Caki2 (cell line): ENCODE measurements at places on chromosomes 16 and 17.

GRCh38 chr17:31458829-31459228 lies 67.4 kb downstream of the RAB11FIP4 start:
- DNase-seq = no peak

DNA sequence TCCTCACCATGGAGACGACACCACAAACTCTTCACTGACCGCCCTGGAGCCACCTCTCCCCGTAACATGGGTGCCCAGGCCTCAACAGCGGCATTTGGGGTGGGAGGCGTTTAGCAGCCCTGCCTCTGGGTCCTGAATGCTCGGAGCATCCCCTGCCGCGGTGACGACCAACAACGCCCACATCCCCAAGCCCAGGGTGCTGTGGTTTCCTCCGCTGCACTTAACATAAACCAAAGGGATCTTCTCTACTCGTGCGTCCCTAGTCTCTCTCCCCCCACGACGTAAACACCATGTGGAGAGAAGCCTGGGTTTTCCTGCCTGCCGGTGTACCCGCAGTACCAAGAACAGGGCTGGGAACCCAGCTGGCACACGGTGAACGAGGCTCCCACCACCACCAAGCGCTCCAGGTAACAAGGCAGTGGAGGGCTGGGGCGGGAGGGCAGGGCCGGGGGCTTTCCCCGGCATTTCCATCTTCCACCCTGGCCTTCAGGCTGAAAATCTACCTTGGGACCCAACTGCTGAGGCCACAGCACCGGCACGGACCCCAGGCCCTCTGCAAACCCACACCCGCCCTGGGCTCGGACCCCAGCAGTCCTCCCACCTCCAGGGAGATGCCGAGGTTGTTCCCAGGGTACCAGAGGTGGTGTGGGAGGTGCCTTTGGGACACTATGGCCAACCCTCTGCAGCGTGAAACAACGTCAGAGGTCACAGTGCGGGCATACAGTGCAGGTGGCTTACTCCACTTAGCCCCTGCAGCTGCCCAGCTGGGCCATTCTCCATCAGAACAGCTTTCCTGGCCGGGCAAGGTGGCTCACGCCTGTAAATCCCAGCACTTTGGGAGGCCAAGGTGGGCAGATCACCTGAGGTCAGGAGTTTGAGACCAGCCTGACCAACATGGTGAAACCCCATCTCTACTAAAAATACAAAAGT lies 54.3 kb downstream of the TIMM22 start:
- no peak for DNase-seq

DNA sequence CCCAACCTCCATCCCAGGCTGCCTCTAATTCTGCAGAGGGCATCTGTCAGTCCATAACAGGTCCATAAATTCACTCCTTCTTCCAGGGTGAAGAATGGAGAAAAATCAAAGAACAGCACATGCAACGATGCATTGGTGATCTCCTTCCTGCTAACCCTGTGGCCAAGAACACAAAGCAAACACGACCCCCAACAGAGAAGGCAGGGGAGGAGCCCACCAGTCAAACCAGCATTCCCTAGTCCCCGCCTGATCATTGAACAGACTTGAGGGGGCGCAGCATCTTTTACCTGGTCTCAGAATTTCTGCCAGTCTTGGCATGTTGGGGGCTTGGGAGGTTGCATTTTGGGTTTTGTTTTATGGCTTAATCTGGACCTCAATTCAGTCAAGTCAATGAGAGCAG lies 476.0 kb downstream of the SLC39A11 start:
- DNase-seq = no peak

- no peak for DNase-seq
These were observed at the start of gene DOK4 for GRCh38 chr16:57485916-57486857. TSS of gene DOK4 (minus strand) at chr16:57486493. CDS start at chr16:57479507, 6,986 bp downstream.

- peak; percentile 100 for DNase-seq
These were observed at the start of gene CDK5RAP3 for GRCh38 chr17:47970725-47971499. TSS of gene CDK5RAP3 (plus strand) at chr17:47971113. CDS start at chr17:47971147, 34 bp downstream.

DNA sequence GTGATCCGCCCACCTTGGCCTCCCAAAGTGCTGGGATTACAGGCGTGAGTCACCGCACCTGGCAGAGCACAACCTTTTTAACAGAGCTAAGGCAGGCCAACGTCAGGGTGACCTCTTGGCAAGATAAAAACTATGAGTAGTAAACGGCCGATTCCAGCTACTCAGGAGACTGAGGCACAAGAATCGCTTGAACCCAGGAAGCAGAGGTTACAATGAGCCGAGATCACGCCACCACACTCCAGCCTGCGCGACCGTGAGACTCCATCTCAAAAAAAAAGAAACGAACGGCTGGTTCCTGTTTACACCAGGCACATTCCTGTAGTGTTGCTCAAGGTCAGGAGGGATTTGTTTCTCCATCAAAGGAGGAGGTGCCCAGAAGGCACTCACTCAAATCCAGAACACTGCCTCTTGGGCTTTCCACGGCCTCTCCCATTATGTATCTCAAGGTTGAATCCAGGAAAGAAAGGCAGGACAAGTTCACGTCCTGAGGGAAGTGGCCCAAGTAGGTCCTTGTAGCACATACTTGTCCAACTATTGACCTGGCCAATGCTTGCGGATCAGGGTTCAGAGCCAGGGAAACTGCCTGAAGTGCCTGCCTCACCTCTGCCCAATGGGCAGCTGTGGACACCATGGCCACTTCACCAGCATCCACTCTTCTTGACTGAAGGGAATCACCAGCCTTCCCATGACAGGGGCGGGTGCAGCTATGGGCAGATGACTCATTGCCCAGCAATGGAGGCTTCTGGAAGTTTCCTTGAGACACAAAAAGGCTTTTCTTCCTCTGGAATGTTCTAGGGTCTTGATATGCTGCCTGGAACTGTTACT lies 13.5 kb downstream of the KNOP1 start:
- peak; percentile 72 for DNase-seq

DNA sequence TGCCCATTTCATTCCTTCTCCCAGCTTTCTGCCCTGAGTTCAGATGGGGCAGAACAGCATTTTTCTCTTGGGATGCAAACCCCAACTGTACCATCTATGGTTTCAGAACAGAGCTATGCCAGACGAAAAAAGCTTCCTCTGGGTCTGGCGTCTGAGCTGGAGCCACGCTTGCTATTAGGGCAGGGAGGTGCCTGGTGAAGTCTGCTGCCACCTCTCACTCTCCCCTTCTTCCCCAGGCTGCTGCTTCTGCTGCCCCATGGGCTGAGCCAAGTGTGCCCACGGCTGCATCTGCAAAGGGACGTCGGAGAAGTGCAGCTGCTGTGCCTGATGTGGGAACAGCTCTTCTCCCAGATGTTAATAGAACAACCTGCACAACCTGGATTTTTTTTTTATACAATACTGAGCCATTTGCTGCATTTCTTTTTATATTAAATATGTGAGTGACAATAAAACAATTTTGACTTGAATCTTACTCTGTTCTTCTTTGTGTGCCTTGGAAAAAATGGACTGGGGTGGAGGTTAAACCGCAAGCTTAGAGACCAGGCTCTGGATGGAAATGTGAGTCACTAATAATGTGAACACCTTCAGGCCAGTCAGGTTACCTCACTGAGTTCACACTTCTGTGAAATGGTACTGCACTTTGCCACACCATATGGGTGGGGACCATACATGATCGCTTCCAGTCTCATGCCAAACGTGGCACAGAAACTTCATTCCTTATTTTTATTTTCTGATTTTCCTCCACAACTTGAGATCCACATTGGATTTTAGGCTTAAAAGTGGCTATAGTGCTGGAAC lies 1.7 kb upstream of the MT1A start:
- no peak for DNase-seq

- DNase-seq = no peak
These were observed 79.8 kb downstream of the CMIP start for GRCh38 chr16:81524382-81524781.

DNA sequence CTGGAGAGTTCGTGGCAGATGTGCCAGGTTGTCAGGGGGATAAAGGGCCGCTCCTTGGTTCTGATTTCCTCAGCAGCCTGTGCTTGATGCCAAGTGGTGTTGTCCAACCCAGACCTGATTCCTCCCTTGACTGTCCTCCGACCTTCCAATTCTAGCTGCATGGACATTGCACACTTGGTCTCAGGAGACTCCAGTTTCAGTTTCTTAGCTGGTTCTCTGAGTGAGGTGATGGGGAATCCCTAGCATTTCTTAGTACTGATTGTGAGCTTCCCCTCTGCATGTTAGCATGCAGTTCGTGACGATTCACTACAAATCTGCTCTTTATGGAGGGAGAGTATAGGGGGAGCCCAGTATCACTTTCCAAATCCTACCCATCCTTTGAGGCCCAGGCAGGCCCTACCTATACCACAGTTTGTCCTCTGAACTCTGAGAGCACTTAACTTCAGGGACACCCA lies 12.4 kb upstream of the CCR7 start:
- DNase-seq = no peak

DNA sequence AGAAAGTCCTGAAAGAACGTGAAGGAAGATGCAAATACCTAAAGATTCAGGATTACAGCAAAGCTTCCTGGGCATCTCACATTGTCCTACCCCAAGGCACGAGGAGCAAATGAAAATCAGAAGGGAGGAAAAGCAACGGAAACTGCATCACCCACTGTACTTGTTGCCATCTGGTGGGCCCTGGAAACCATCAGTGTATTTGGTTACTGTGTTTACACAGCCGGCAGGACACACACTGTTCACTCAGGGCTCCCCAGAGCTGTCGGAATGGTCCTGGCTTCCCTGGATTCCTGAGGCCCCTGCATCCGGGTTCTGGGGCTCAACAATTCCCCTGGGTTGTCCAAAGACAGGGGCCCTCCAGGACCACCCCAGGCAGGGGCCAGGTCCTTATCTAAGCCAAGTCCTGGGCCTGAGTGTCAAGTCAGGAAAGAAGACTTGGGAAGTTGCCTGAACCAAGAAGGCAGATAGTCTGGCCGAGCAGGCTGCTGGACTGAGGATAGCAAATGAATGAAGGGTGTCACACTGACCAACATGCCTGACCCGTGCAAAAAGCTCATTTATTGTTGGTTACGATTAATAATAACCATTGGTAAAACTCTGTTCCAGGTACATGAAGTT lies 52.8 kb downstream of the SOX9 start:
- DNase-seq = no peak

GRCh38 chr17:79272666-79273219 lies 198.1 kb downstream of the ENGASE start:
- DNase-seq = peak; percentile 83

DNA sequence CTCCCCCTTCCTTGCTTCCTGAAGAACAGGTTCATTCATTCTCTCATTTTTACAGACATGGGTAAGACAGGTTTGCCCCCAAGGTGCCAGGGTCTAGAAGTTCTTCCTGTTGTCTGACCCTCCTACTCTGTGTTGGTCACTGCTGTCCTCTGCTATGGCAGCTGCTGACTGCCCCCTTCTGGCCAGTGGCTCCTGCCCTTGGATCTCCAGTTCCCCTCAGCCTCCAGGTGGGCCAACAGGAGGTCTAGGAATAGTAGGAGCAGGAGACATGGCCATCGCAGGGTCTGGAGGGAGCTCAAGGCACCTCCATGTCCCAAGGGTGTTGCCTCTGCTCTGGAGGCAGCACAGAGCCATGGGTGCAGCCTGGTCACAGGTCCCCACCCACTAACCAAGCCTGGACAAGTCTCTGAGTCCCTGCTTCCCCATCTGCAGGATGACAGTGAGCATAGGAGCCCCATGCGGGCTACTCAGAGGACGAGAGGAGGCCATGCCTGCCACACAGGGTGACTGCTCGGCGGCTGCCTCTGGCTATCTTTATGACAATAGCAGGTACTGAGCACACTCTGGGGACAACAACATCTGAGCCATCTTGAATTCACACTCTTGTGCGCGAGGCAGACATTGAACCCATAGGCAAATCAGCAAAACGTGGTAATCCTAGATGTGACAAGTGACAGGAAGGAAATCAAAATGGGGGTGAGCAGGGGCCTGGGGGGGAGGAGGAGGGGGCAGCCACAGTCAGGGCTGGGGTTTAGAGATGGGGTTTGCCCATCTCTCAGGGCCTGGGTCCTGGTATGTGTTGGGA lies 27.0 kb upstream of the NXPH3 start:
- DNase-seq = no peak

- no peak for DNase-seq
These were observed 103.2 kb upstream of the SDK2 start for GRCh38 chr17:73747221-73748002.

DNA sequence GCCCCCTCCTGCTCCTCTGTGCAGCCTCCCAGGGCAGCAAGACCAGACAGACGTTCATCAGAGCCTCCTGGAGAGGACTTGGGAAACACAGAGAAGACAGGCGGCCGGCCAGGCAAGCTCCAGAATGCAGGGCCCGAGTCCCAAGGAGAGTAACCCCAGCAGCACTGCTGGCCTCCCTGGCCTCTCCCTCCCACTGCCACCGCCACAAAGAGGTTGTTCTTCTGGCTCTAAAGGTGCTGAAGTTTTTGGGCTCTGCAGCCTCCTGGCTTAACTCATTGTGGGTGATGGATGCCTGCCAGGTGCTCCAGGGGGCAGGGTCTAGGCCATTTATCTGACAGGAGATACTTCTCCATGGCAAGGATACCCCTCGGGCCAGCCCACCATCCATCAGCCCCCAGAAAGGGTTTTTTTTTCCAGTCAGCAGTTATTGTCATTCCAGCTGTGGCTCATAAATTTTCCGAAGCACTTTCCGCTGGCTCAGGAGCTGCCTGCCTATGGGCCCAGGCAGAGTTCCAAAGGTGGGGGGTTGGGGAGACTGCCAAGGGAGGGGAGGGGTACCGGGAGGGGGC lies 32.0 kb upstream of the MRPS23 start:
- DNase-seq = no peak

DNA sequence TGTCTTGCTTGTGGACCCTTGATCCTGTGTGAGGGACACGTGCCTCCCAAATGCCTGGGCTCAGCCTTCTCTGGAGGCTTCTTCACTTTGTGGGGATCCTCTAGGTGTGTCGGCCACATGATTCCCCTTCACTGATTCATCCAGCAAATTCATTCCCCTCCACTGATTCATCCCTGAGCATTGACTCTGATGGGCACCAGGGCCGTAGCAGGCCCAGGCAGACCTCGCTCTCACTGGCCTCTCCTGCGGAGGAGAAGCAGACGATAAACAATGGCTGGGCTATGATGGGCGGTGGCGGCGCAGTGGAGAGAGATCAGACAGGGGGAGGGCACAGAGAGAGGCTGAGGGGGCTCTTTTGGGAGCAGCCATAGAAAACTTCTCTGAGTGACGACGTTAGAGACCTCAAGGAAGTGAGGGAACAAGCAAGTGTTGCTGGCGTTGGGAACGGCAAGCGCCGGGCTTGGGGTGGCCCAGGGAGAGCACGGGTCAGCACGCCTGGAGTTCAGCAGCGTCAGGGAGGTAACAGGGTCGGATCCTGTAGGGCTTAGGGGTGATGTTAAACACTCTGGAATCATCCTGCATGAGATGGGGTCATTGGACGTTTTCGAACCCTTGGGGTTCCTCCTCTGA lies 17.5 kb upstream of the RPTOR start:
- no peak for DNase-seq

DNA sequence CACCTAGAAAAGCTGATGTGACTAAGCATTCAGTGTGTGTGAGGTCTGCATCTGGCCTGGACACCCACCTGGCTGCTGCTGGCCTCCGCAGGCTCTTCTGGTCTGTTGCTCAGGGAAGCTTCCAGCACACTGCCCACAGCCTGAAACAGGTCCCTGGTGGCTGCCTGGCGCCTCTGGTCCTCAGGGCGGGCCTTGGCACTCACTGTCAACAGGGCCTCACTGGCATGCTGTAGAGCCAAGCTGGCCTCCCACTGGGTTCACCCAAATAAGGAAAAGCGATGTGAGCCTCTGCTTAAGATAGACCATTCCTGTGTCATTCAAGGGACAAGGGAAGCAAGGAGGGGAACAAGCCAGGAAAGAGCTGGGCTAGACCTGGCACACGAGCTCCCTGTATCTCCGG lies 70.6 kb upstream of the BCO1 start:
- no peak for DNase-seq
